ENCODE measurements at places on chromosomes 7 and 10.

DNA sequence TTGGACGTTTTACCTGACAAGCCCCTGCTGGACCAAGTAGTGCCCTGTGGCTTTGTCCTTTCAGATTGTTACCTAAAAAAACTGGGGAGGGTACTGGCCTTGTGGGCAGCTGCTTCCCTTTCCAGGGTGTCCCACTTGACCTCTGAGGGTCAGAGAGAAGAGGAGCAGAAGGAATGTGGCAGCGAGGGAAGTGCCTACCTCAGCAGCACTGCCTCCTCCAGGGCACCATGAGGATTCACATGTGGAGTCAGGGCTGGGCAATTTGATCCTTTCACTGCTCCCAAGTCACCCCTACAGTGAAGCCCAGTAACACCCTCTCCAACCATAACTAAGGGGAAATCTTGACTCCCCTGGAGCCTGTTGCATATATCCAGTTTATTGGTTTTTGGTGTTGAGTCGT is 64.6 kb downstream of the ITGB1 start:
- no peak for DNase-seq

- DNase-seq, result no peak
Observed at GRCh38 chr7:33702514-33703054, 202.8 kb upstream of the BMPER start.

GRCh38 chr10:4688601-4689000 is 137.4 kb upstream of the AKR1E2 start:
- DNase-seq, result no peak

GRCh38 chr7:149473251-149473650 is 12.4 kb upstream of the ZNF777 start:
- DNase-seq, result no peak

GRCh38 chr10:132393695-132394181 is 3.3 kb upstream of the PWWP2B start:
- no peak for DNase-seq

DNA sequence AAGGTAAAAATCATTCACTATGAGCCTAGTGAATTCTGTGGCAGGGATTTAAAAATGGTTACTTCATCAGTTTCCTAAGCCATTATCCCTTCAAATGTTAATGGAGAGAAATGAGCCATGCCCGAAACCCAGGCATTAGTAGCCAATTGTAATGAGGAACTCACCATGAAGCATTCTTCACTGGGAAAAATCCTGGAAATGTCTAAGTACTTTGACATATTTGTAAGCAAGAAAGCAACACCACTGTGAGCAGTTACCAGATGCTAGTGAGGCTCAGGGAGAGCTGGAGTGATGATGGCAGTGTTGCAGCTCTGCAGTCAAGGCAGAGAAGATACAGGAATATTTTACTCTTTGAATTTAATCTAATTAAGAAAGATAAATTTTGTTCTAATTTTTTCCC is 220.0 kb upstream of the MBL2 start:
- DNase-seq, result no peak

- no peak for DNase-seq
Observed at GRCh38 chr10:109183366-109183765, 739.9 kb downstream of the XPNPEP1 start.

GRCh38 chr7:122384528-122384927 is 80.0 kb upstream of the FEZF1 start:
- DNase-seq, result no peak

DNA sequence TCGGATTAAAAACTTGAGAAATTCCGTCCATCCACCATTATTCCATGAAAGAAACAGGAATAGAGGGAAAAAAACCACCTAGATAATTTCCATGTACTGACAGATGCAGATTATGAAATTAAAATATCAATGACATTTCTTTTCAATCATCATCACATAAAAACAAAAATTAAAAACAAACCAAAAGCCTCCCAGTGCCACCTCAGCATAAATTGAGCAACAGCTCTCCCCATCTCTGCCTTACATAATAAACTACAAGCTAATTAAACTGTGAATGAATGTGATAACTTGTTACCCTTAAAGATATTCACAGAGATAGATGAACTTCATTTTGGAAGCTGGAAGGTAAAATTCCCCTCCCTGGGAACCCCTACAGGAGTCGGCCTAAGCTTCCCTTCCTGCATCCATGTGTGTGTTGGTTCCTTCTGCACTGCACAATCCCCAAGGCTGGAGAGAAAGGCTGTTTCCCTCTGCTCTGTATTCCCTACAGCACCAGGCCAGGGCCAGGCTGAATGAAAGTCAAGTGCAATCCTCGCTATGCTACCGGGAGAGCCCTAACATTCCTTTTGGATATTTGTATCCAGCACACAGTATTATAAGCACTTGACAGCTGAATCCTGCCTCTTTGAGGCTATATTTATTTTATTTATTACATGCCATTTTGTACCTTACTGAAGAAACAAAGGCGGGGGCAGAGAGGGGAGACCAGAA is 8.1 kb downstream of the CCDC6 start:
- no peak for DNase-seq

DNA sequence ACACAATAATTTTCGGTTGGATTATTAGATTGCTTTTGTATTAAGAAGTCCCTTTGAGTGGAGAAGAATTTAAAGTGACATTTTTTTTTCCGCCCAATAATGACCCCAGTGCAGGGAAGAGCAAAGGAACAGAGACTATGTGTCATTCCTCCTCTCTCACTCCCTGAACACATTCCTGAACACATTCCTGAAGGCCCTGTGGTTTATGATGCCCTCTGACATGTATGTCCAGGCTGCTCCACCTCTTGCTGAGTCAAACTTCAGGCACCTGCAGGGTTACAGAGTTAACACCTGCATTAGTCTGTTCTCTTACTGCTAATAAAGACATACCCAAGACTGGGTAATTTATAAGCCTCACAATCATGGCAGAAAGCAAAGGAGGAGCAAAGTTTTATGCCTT is 704.0 kb upstream of the LRRN3 start:
- DNase-seq, result no peak

DNA sequence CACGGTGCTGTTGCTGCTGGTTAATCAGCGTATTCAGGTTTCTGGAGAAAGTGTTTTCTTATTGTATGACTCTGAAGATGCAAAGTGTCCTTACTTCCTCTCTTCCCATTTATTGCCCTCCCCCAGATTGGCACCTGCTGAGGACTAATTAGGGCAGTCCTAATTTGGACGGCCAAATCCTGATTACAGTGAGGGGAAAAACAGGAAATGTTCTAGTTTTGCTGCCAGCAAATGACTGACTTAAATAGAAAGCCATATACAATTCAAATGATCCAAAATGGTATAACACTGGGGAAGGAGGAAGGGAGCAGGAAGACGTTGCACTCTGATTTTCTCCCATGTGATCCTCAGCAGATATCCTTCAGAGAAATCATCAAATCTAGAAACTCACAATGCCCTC is 222.4 kb upstream of the LRGUK start:
- DNase-seq, result no peak

DNA sequence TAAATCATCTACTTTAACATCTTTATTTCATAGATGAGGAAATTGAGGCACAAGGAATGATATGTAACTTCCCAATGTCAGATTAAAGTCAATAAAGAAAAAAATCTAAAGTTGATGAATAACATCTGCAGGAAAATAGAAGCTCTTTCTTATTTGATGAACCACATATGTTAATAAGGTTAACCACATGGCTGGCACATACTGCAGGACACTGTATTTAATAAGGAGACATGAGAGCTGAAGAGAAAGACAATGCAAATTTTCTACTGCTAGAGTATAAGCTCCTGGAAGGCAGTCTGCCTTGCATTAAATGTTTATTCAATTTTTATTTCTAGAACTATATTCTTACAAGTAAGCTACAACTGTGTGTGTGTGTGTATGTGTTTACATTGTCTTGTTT is 4.4 kb downstream of the RAB11FIP2 start:
- DNase-seq, result no peak

DNA sequence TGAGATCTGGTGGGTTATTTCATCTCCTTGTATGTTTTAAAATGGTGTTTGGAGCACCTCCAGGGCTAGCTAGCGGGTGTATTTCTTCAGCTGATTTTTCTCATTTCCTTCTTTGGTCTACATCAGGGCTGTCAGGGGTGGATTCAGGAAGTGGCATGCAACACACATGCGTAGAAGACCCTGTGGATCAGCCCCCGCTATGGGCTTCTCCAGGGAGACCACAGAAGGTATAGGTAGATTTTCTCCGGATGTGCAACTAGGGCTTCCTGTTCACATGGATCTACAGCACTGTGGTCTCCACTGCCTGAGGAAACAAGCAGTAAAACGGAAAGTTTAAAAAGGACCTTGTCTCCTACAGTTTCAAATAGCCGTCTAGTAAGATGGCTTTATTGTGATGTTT is 10.4 kb downstream of the NUB1 start:
- DNase-seq, result no peak

DNA sequence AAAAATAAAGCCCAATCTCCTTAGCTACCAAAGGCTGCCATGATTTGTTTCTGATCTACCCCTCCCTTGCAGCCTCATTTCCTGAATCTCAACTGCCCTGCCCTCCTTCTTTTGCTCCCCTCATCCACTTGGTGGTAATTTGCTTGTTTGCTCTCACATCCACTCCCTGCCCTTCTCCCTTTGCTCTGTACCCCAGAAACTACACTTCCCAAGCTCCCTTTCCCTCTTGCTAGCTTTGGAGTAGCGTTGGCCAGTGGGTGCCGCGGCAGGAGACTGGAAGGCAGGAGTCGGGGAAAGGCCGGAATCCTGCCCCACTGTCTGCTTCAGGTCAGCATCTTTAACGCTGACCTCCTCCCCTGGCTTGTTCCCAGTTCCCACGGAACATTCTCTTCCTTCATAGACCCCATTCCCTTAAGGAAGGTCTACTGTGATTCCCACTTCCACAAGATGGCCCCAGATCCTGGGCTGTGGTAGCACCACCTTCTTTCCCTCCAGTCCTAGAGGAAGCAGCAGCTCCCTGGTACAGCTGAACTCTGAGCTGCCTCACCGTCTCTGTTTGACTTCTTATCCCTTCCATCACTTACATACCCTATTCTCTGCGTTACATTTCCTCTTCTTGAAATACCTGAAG is 79.1 kb downstream of the PIK3CG start:
- no peak for DNase-seq

- no peak for DNase-seq
Observed at GRCh38 chr7:93366816-93367215, 134.7 kb downstream of the VPS50 start.

GRCh38 chr10:8315619-8316021 is 261.1 kb downstream of the GATA3 start:
- no peak for DNase-seq

DNA sequence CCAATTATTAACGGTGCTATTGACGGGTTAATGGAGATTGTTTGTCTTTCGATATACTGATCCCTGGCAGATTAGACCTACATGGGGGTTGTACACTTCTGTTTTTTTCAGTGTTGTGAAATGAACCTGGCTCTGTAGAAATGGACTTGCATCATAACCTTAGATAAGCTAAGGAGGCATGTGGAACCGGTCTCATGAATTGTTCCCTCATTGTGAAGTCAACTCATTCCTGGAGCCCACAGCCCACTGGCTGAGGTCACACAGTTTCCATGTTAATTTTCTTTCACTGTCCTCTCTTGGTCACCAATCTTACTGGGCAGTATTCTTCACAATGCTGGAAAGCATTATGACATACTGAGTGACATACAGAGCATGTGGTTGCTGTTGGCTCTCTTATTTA is 202.8 kb downstream of the BMPER start:
- DNase-seq, result no peak

GRCh38 chr7:129713544-129713943 is 102.0 kb downstream of the NRF1 start:
- no peak for DNase-seq

DNA sequence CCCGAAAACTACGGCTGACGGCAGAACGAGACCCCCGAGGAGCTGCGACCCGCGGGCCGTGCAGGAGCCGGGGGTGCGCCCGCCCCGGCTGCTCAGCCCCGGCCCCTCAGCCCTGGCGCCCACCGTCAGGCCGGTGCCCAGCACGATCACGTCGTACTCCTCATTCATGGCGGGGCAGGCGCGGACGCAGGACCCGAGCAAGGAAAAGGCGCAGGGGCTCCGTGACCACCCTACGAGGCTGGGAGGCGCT is 218 bp downstream of the GDI2 start:
- no peak for DNase-seq

GRCh38 chr10:117718986-117719920 is 176.7 kb downstream of the EMX2 start:
- no peak for DNase-seq

GRCh38 chr10:78817361-78817760 is 251.4 kb upstream of the ZMIZ1 start:
- no peak for DNase-seq

GRCh38 chr10:106189292-106189691 is 975.2 kb downstream of the SORCS1 start:
- no peak for DNase-seq

DNA sequence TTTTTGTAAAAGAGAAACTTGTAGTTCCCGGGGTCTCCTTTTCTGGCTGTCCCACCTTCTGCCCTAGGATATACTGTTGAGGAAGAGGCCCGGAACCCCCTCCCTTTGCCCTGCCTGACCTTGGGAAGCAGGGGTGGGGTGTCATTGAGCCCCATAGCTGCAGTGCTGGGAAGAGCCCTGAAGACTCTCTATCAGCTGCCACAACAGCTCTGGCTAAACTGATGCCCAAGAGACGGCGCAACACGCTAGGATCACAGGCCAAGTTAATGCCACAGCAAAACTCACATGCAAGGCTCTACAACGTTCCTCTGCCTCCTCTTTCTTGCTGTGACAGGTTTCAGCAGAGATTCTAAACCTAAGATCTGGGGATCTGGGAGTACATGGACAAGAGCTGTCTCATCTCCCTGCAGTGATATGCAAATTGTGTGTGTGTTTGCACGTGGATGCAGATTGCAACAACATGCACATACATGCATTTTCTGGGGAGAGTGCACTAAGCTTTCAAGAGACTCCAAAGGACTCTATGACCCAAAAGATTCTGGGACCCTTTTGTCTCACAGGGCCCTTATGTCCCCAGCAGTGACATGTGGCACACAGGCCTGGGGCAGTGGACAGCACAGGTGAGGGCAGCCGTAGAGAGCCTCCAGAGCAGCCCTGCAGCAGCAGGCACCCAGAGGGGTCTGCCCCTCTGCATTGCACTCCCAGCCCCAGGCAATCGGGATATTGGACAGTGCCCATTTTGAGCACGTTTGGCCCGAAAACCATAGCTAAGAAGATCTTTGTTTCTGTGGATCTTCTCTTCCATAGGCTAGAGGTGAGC is 2.5 kb downstream of the RASSF4 start:
- DNase-seq, result no peak

- DNase-seq, result no peak
Observed at GRCh38 chr7:80181411-80181810, 46.8 kb downstream of the GNAI1 start.

GRCh38 chr7:114652041-114652440 is 237.4 kb downstream of the FOXP2 start:
- no peak for DNase-seq

- no peak for DNase-seq
Observed at GRCh38 chr10:15335508-15335907, 35.6 kb downstream of the FAM171A1 start.

DNA sequence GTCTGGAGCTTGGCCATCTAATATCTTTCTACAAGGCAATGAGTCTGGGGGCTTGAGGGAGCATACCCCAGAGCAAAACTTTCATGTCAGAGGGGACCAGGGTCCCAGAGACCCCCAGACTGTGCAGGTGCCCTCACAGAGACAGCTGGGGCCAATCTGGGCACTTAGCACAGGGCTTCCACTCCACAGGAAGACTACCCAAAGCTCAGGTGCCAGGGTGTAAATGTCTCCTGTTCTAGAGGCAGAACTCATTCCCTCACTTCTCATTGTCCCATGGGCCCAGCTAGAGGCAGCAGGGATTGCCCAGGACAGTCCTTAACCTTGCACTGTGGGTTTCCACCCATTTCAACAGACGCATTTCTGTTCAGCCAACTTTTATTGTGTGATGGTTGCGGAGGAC is 246.9 kb downstream of the ACTR3B start:
- DNase-seq, result no peak
